ENCODE measurements at places on chromosomes 3 and 15.

DNA sequence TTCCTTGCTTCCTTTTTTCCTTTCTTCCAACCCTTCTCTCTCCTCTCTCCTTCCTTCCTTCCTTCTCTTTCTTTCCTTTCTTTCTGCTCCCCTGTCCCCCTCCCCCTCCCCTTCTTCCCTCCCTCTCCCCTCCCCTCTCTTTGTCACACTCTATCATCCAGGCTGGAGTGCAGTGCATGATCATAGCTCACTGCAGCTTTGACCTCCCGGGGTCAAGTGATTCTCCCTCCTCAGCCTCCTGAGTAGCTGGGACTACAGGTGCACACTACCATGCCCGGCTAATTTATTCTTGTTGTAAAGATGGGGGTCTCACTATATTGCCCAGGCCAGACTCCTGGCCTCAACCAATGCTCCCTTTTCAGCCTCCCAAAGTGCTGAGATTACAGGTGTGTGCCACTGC, 18.7 kb downstream of the NFKBIZ start:
- DNase-seq: no peak

DNA sequence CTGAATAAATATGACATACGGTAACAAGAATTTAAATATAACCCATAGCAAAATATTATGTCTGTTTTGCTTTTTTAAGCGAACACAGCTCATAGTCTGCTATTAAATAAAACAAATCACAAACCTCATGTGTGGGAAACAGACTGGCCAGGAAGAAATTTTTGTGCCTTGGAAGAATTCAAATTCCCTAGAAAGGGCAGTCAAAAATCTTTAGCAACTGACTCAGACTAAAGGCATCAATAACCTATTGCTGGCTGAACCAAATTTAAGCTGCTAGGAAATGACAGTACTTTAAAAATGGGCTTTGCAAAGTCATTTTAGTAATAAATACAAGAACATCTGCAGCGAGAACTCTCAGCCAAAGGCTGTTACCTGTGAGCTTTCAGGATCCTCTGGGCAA, 151.4 kb downstream of the PLD1 start:
- no peak for DNase-seq

DNA sequence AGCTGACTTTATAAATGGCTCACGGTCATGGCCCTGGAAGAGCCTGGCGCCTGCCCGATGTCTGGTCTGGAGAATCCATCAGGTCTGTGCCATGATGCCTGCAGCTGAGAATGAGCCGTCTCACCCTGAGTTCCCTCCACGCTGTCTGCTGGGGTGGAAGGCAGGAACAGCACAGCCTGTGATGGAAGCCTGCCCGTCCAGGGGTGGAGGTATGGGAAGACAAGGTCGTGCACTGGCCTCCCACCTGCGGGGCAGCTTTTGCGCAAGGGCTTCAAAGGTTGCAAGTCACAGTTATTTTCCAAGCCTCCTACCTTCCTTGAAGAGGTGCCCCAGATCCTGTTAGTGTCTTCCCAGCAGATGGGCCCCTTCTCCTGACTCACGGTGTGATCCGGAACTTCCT, 275.5 kb downstream of the FAM43A start:
- DNase-seq: no peak

GRCh38 chr3:71227270-71227661, 356.3 kb downstream of the FOXP1 start:
- DNase-seq: no peak

- DNase-seq: no peak
Observed at GRCh38 chr3:100073049-100073713, 41.1 kb downstream of the FILIP1L start.

DNA sequence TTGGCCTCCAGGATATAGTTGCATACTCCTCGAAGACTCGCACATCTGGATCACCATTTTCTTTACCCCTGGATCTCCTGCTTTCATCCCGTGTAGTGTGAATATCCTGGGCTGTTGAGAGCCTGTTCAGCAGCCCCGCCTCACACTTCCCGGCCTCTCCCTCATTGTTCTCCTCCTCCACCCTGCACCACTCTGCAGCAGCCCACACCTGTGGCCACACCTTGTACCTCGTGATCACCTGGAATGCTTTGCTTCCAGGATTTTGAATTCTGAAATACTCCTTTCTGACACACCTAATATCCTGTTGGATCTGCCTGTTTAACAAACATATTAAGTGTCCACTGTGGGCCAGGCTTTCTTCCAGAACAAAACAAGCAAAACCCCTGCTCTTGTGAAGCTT, 14.4 kb downstream of the ABHD17C start:
- DNase-seq: no peak

- DNase-seq: no peak
Observed at GRCh38 chr3:118425272-118425837, 609.3 kb downstream of the IGSF11 start.

DNA sequence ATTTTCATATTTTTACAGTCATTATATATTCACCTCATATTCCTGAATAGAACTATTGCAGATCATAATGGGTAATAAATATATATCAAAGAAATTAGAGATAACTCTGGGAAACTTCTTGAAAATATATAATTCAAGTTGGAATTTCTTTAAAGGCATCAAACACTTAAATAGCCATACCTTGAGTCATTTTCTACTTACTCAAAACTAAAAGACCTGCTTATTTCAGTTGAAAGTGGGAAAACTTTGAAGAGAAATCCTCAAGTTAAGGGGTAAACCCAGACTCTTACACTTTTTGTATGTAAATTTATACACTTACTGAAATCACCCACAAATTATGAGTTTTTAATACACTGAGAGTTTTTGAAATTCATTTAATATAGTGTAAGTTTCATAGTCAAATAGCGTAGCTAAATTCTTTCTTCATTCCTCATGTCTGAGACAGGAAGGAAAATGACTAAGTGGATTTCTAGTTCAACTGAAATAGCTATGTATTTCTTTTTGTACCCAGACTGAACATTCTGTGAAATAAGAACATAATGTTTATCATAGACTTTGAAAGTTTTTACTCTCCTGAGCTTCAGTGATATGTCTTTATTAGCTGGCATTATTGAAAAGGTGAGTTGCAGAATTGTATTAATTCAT, 4.6 kb upstream of the ALCAM start:
- no peak for DNase-seq

DNA sequence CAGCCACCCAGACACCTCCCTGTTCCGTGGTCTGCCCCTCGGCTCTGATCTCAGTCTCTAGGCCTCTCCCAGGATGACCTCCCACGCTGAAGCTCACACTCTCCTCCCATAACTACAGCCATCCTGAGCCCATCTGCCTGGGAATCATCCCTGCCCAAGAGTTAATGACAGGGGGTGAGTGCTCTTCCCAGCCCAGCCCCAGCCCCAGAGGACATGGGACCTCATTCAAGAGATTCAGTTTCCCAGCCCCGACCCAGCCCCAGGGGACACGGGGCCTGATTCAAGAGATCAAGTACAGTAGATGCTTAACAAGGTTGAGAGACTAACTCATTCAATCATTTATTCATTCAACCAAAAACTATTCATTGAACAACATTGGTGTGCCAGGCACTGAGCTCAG, 272.0 kb downstream of the XXYLT1 start:
- DNase-seq: no peak

DNA sequence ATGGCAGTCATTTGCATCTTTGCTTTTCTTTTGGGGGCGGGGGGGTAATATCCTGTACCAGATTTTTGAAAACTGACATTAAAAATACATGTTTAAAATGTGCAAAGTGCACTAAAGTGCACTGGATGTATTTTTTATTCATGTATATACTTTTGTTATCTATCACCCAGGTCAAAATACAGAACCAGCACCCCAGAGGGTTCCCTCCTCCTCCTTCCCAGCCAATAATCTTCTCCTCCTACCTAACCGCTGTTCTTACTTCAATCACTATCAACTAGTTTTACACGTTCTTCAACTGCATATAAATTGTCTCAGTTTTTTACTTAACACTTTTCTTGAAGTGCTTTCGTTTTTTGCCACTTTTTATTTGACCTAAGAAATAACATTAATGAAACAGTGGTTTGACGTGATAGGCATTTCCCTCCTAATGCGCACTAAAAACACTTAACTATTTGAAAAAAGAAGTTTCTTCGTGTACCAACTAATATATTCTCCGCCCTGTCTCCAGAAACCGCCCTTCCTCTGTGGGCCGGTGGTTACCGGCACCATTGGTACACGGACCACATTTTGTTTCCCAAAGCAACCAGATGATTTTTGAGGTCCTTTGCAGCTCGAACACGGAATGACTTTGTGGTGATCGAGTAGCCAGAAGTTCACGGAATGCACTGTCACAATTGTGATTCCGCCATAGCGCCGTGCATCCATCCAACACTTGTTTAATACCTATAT, 836 bp upstream of the AKAP13 start:
- DNase-seq: no peak

DNA sequence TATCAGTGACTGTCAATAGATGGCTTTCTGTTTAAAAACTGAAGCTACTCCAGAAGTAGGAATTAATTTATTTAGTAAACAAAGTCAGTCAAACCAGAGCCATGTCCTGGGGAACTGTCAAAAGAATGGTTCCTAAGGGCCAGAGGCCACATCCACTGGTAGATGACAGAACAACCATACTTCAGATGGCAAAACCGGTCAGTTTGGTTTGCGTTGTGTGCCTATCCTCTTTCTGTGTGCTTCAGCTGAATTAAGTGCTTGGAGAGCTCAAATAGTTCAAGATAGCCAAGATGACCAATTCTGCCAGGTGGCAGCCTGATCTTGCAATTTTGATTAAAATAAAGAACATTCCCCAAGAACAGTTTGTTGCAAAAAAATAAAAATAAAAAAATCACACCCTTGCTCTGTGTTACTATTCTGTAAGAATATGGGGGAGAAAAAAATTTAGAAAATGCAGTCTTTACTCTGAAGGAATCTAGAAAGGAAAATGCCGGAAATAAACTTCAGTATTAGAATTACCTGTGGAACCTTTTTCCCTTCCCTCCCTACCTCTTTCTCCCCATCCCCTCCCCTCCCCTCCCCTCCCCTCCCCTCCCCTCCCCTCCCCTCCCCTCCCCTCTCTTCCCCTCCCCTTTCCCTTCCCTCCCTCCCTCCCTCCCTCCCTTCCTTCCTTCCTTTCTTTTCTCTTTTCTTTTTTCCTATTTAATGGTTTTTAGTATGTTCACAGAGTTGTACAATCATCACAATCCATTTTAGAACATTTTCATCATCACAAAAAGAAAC, 2.5 kb downstream of the MAP3K13 start:
- DNase-seq: no peak

DNA sequence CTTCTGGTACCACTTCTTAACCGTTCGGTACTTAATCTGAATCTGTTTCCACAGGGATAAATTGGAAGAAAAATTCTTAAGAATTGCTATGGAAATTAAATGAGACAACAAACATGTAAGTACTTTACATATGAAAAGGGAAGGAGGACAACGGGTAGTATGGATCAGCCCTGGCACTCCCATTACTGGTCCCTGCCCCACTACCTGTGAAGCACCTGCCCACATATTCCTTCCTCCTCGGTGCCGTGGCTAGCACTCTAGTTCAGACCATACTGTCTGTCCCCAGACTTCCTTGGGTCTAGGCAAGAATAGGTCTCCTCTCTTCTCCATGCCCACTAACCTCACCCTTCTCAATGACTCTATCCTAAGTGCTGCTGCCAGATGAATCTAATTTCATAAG, 46.2 kb downstream of the SHQ1 start:
- no peak for DNase-seq

- no peak for DNase-seq
Observed at GRCh38 chr15:37149146-37149545, 48.8 kb upstream of the MEIS2 start.

- DNase-seq: no peak
Observed at GRCh38 chr3:7897655-7898054, 604.0 kb upstream of the LMCD1 start.

GRCh38 chr3:40741729-40742128, 217.0 kb downstream of the ZNF621 start:
- DNase-seq: no peak

DNA sequence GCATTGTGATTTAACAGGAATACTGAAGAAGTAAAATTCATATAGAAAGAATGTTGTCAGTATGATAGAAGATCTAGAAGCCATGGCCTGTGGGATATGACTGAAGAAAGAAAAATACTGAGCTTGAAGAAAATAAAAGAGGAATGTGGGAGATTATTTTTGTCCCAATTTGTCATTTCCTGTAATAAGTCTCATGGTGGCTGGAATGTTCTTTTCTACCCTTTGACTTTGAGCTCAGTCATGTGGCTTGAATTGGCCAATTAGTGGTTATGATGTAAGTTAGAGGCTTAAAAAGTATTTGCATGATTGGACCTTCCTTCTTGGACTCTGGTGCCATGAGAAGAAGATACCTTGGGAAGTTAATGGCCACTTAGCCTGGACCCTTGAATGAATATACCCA, 14.1 kb downstream of the APH1B start:
- DNase-seq: no peak

GRCh38 chr3:52454938-52455282, 494 bp upstream of the NISCH start:
- no peak for DNase-seq

DNA sequence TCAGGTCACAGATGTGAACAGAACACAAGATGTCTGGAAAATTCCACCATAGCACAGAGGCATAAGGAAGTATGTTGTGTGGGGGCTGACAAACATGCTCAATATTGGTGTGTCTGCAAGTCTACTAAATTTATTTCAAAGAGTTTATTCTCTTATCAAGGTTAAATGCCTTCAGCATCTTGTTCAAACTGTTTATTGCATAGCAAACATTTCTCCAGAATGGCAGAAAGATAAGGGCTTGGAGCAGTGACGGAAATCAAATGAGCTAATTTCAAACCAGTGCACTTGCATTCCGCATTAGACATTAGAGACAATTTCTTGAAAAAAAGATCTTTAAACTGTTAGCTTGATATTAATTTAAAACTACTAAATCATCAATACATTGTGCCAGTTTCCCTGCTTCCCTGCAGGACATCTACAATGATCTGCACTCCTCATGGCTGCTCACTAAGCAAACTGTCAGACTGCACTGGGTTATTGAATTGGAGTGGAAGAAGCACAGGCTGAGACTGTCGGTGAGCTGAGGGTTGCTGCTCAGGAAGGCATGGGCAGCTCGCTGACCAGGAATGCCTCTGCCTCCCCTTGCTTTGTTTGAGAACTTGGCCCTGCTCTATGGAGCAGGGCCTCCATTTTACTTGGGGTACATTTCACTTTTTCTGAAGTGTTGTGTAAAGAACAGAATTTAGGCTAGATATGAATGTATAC, 89.4 kb downstream of the KCNAB1 start:
- no peak for DNase-seq

GRCh38 chr3:160224811-160225175, 429 bp upstream of the C3orf80 start:
- DNase-seq: no peak

GRCh38 chr3:17747890-17748247, 5.4 kb upstream of the TBC1D5 start:
- no peak for DNase-seq
